ENCODE measurements at places on chromosomes 5 and 9.
A peak's percentile ranks its signal among the peaks of the same experiment; 100 is the strongest.

DNA sequence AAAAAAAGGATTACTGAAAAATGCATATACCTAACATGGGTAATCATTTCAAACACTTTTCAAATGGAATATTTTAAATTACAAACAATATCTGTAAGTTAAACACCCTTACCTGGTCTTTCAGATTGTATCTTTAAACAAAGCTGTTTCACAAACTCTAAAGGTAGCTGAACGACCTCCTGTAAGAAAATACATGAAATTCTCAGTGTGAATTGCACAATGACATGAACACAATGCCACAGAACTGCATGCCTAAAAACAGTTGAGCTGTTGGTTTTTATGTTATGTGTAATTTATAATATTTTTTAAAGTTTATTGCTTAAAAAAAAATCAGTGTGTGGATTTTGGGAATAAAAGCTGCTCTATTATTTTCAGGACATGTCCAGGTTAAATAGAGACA lies 17.5 kb downstream of the IPPK start:
- no peak for DNase-seq

DNA sequence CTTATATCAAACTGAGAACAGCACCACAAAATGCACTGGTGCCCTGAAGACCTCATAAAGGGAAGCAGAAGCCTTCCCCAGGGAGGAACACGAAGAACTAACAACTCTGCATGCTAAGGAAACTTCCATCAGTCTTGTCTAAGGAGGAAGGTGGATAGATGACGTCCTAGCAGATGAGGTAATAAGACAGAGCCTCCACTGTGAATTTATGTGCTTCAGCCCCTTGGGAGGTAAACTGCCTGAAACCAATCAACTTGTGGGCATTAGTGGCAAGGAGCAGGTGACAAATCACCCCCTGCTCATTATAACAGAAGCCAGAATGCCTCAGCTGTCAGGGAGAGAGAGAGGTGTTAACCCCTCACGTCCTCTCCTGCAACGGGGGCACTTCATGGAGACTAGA lies 48.9 kb upstream of the SPIN1 start:
- no peak for DNase-seq

DNA sequence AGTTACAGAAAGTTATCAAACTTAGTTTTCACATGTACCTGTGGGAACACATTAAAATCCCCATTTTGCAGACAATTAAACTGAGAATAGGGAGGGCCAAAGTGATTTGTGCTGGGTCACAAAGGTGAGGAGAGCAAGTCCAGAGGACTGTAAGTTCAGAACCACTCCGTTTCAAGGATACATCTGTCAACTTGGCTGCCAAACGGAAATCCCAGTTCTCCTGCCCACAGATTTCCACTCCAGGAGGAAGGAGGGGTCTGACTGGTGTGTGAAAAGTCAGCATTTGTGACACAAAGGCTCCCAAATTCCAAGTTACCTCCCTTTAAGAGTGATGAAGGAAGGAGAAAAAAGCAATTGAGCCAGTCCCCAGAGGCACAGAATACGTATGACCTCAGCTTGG lies 42.3 kb downstream of the PRELID2 start:
- DNase-seq = no peak

- DNase-seq = no peak
Observed at GRCh38 chr5:141477815-141478214, 2.0 kb downstream of the PCDHGC3 start.

DNA sequence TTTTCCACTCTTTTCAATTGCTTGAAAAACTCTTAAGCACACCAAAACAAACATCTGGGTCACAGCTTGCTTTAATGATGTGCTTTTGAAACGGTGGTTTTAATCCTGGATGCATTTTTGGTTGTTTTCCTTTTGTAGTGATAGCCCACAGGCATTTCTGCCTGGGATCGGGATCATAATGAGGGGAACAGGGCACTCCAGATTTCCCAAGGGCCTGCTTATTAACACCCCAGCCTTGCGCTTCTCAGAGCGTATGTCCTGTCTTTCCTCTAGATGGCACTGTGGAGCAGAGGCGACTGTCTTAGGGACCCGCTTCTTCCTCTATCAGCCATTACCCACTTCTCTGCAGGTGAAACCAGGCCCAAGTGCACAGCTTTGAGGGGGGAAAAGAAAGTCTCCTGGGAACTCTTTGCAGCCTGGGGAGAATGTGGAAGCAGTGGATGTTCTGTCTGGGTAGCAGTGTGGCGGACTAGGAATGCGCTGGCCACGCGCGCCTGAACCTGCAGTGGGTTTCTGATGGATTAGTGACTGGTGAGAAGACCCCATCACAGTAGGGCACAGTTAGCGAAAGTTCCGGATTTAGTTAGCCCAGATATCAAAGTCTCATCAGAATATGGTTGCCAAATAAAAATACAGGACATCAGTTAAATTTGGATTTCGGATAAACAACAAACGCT lies 190.1 kb downstream of the GNA14 start:
- peak; percentile 68 for DNase-seq

Data from transverse colon (tissue), 4 donors.